ENCODE measurements at places on chromosomes 3 and 15.

DNA sequence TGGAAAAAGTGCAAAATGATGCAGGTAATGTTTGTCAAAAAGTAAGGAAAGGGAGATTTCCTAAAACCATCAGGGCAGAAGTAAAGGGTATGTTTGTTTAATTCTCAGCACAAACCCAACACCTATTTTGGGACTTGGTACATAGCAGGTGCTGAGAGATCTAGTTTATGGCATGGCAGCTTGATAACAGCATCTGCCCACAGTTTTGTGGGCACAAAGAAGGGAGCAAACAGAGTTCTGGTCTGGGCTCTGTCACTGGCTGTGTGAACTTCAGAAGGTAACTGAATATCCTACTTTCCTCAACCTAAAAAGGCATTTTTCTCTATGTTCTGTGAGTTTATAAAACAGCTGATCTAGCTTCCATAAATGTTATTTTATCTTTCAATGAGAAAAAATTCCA lies 141.6 kb downstream of the PLCH1 start:
- H3K27ac ChIP-seq: no peak overlapping the region
- no peaks in the 10 kb centered on the region for H3K36me3 ChIP-seq
- no peaks in the 10 kb centered on the region for H3K27me3 ChIP-seq
- H3K4me1 ChIP-seq: peaks cover 26% of the 10 kb centered on the region

GRCh38 chr3:135970506-135971116 lies 5.1 kb downstream of the PPP2R3A start:
- H3K36me3 ChIP-seq: no peaks in the 10 kb centered on the region
- peak overlapping the region; percentile 46 for H3K27ac ChIP-seq
- DNase-seq: peak; percentile 58
- peaks cover 40% of the 10 kb centered on the region for H3K4me1 ChIP-seq
- H3K4me3 ChIP-seq: no peak overlapping the region
- H3K27me3 ChIP-seq: no peaks in the 10 kb centered on the region

- H3K4me1 ChIP-seq: no peaks in the 10 kb centered on the region
- H3K27me3 ChIP-seq: peaks cover 72% of the 10 kb centered on the region
- DNase-seq: no peak
- H3K36me3 ChIP-seq: no peaks in the 10 kb centered on the region
- H3K27ac ChIP-seq: no peak overlapping the region
- no peak overlapping the region for H3K4me3 ChIP-seq
These were observed 78.2 kb upstream of the RASGRP1 start for GRCh38 chr15:38642689-38643270.

DNA sequence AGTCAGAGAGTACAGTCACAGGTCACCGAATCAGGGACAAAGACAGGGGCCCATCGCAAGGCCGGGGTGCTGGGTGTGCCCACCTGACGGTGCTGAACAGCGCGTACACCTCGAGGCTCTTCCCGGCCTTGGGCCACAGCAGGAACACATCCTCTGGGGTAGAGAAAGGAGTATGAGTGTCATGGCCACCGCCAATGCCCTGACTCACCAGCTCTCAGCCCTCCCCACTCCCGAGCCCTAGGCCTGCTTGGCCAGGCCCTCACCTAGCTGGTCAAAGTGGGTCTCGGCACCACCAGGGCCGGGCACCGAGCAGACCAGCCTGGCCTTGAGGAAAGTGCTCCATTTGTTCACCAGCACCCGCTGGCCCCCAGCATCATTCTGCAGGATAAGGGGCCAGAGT lies 4.2 kb downstream of the SEMA3G start:
- H3K4me3 ChIP-seq: no peak overlapping the region
- no peak for DNase-seq
- H3K36me3 ChIP-seq: no peaks in the 10 kb centered on the region
- H3K27me3 ChIP-seq: no peaks in the 10 kb centered on the region
- H3K27ac ChIP-seq: no peak overlapping the region

GRCh38 chr3:123653221-123653682 lies 68.4 kb upstream of the HACD2 start:
- H3K27ac ChIP-seq: no peak overlapping the region
- H3K4me1 ChIP-seq: 0 out of 2 replicates have a peak, but pooled peaks cover 5% of the 10 kb centered on the region
- no peaks in the 10 kb centered on the region for H3K36me3 ChIP-seq
- H3K4me3 ChIP-seq: no peak overlapping the region

DNA sequence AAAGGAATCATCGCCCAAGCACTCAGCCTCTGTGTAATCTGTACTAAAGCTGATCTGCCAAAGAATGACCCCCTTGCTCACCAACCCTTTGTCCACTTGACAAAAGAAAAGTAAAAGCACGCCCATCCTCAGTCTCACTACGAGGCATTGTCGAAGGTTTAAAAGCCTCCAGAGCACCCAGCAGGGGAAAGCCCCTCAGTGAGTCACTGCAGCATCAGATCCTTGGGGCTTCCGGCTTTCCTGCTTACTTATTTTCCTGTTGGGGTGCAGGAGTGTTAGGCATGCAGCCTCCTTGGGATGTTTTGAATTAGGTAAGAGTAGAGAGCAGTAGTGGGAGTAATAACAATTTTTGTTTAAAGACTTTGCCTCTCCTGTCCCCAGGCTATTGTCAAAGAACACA lies 216.1 kb downstream of the MTHFS start:
- peak overlapping the region; percentile 41 for H3K4me3 ChIP-seq
- H3K4me1 ChIP-seq: peaks cover 32% of the 10 kb centered on the region
- peak; percentile 79 for DNase-seq
- peak overlapping the region; percentile 57 for H3K27ac ChIP-seq

GRCh38 chr3:14256046-14256445 lies 77.4 kb downstream of the LSM3 start:
- H3K27me3 ChIP-seq: no peaks in the 10 kb centered on the region
- no peak for DNase-seq
- no peak overlapping the region for H3K4me3 ChIP-seq
- no peaks in the 10 kb centered on the region for H3K4me1 ChIP-seq
- no peak overlapping the region for H3K27ac ChIP-seq

Measured in PC-3 (cell line).